Mammary microvascular endothelial cell (primary cell): ENCODE measurements at places on chromosomes 5 and 9. TPM values are rescaled to one million over a fixed set of nuclear protein-coding genes. Genes with fewer than 3 reads are reported as not detected.

FAM81B gene
- total RNA-seq = not detected in 2 replicates

NSG2 gene
- not detected in 2 replicates for total RNA-seq

ZNF454 gene
- total RNA-seq = 0.47 and 0.74 TPM in 2 replicates

TMEM171 gene
- 16.9 and 17.6 TPM in 2 replicates for total RNA-seq

CCDC152 gene
- 0.20 and 0.47 TPM in 2 replicates for total RNA-seq

OLFML2A gene
- total RNA-seq = 0.54 and 1.5 TPM in 2 replicates

TMEM8B gene
- total RNA-seq = 0.27 and 0.79 TPM in 2 replicates

RNF44 gene
- 6.5 and 7.3 TPM in 2 replicates for total RNA-seq

NR6A1 gene
- total RNA-seq = 0.54 and 0.80 TPM in 2 replicates

TLE1 gene
- total RNA-seq = 33.1 and 41.6 TPM in 2 replicates

KIF24 gene
- 2.8 and 3.1 TPM in 2 replicates for total RNA-seq
